Kidney epithelial cell (primary cell): ENCODE measurements at places on chromosomes 2 and 18.

DNA sequence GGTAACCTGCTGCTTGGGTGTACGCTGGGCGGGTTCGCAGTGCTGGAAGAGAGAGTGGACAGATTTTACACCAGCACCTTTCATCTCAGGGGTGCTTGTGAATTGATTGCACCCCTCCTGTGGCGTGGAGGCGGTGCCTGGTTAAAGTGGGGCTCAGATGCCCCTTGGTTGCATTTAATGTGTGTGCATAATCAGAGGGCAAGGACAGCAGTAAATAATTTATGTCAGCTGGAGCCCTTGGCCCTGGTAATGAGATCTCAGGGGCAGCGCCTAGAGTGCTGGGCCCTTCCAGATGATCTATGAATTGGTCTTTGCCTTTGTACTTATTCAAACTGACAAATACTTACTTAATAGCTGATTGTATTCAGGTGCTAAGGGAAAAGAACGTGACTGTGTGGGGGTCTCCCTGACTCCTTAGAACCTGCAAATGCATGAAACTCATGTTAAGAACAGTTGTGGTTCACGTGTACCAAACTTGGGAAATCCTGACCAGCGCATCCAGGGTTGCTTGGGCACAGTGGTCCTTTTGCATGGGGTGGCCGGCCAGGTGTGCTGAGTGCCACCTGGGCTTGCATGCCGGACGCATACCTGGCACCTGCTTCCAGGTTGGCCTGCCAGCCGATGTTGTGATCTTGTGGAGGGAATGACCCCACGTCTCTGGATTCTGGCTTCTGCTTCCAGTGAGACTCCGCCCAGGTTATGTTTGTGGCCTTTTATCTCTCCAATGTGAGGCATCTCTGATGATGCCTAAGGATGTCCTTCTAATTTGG is 118.5 kb downstream of the AGAP1 start:
- DNase-seq: no peak

DNA sequence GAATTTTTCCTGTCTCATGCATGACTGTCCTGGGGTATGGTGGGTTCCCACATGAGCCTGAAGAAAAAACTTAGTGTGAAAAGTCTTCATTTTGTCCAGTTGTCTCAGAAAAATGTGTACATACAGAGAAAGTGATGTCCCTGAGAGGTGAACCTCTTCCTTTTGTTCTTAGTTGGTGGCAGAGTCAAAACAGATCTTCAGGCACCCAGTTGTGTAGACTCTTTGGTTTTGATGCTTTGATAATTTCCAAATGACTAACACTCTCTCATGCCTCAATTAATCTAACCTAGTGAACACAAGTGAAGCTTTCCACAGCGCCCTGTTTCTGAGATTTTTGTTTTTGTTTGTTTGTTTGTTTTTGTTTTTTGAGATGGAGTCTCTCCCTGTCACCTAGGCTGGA is 273.5 kb downstream of the PIK3C3 start:
- DNase-seq: no peak

DNA sequence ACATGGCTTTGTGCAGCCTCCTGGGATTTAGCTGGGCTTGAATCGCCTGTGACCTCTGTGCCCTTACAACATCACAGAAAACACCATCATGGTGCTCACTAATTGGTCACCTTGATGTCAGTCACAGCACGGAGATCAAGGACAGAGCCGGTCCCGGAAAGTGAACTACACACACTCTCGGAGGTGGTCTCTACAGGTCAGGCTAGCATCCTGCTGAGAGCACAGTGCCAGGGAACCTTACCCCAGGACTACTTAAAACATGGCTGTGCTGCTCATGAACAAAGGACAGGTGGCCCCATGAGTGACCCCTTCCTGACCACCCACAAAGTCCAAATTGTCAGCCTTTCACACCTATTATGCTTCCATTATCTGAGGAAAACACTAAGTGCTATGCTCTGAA is 1782.1 kb upstream of the CELF4 start:
- DNase-seq: no peak

- DNase-seq: no peak
Observed at GRCh38 chr2:226452768-226453167, 346.9 kb downstream of the IRS1 start.

- no peak for DNase-seq
Observed at GRCh38 chr2:148704247-148704646, 59.7 kb downstream of the EPC2 start.

- no peak for DNase-seq
Observed at GRCh38 chr2:161146996-161147395, 13.2 kb upstream of the TANK start.

DNA sequence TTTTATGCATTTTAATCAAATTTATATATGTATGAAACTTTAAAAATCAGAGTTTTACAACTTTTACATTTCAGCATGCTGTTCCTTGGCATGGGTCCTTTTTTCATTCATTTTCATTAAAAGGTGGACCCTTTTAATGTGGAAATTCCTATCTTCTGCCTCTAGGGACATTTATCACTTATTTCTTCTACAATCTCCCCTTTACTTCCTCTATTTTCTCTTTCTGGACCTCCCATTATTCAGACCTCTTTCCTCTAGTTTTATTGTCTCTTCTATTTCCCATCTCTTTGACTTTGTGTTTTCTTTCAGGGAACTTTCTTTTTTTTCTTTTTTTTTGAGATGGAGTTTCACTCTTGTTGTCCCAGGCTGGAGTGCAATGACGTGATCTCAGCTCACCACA is 5.7 kb downstream of the PROC start:
- DNase-seq: no peak

GRCh38 chr2:226118471-226119429 is 680.9 kb downstream of the IRS1 start:
- peak; percentile 67 for DNase-seq

DNA sequence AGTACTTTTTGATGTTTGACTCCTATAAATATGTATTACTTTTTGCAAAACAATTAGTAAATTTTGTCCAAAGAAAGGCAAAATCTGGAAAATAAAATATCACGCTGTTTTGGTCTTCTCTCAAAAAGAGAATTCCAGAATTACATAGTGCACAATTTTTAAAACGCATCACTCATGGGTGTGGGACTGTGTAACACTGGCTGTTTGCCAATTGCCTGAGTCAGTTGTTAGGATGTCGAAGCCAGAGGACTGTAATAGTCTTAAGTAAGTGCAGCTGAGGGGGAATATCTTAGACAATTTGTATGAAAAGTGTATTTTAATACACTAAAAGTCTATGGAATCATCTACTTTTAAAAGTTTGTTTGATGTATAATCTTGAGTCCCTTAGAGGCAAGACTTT is 24.1 kb upstream of the EPHA4 start:
- DNase-seq: no peak

GRCh38 chr2:212428681-212429478 is 109.7 kb downstream of the ERBB4 start:
- DNase-seq: no peak

- peak; percentile 14 for DNase-seq
Observed at GRCh38 chr18:13112982-13113381, 105.6 kb upstream of the LDLRAD4 start.

DNA sequence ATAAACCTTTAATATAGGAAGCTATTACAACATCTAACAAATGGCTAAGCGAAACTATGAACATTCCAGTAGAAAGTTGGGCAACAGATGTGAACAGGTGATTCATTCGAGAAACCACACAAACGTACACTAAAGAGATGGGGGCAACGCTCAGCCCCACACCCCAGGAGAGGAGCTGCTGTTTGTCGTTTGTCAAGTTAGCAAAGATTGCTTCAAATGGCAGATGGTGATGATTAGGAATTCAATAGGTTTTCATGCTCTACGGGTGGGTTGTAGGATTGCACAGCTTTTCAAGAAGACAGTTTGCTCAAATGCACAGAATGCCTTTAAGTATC is 154.7 kb upstream of the HDAC4 start:
- no peak for DNase-seq

GRCh38 chr2:239946864-239947728 is 78.0 kb downstream of the NDUFA10 start:
- DNase-seq: no peak
